ENCODE measurements at places on chromosomes 13 and 19.

DNA sequence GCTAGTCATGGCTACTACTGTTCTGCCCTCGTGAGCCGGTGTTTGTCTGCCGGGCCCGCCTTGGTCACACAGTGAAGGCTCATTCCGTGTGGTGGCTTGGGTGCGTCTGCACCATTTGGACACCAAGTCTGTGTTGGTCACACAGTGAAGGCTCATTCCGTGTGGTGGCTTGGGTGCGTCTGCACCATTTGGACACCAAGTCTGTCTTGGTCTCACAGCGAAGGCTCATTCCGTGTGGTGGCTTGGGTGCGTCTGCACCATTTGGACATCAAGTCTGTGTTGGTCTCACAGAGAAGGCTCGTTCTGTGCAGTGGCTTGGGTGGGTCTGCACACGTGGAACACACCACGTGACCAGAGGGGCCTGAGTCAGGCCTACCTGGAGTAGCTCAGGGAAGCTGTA lies 29.0 kb upstream of the DCUN1D2 start:
- DNase-seq = no peak

DNA sequence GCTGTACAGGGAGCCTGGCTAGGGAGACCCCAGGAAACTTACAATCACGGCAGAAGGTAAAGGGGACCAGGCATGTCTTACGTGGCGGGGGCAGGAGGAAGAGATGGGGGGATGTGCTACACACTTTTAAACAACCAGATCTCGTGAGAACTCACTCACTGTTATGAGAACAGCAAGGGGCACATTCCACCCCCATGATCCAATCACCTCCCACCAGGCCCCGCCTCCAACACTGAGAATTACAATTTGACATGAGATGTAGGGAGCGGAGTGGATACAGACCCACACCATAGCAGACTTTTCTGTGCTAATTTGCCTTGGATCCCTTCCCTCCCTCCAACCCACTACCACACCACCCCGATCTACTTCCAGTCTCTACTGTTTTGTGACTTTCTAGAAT lies 106.7 kb upstream of the PEG3 start:
- no peak for DNase-seq

DNA sequence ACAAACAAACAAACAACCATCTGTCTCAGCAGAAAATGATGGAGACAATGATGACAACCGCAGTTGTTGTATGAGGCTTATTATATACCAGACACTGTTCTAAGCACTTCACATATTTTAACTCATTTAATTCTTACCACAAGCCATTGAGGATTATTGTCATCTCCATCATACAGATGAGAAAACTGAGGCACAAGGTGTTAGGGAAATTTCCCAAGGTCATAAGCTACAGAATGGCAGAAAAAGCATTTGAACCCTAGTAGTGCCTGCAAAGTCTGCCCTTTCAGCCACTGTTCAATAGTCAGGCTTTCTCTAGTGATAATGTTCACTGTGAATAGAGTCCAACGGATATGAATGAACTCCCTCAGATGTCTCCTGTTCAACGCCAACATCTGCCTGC lies 60.1 kb downstream of the GPALPP1 start:
- no peak for DNase-seq

DNA sequence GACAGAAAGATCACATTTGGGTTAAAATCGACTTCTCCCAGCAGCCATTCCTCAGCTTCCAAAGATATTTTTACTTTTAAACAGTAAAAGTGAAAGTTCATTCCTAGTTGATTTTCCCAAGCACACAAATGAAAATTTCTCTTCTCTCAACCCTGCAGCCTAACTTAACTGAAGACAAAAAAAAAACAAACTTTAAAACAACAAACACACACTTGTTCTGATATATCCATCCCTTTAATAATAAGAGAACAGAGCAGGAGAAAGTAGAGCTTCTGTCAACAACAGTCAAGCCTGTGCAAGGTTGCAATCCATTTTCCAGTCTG lies 72.9 kb downstream of the STK24 start:
- DNase-seq = no peak

GRCh38 chr13:31385540-31385939 lies 185.8 kb downstream of the B3GLCT start:
- DNase-seq = no peak

GRCh38 chr19:1956868-1957492 lies 16.0 kb downstream of the CSNK1G2 start:
- no peak for DNase-seq

- DNase-seq = no peak
These were observed 10.1 kb downstream of the RGCC start for GRCh38 chr13:41467425-41467945.

DNA sequence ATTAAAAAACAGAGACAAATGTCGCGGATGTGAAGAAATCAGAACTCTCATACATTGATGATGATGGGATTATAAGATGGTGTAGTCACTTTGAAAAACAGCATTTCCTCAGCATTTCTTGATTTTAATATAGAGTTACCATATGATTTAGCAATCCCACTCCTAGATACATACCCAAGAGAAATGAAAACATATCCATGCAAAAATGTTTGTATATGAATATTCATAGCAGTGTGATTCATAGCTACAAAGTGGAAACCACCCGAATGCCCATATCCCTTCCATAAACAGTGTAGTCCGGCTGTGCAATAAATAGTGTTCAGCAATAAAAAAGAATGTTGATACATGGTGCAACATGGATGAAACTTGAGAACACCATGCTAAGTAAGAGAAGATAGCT lies 44.6 kb downstream of the DPY19L3 start:
- DNase-seq = peak; percentile 2

- DNase-seq = peak; percentile 10
These were observed 753 bp downstream of the ZNF235 start for GRCh38 chr19:44303976-44304568.

- DNase-seq = no peak
These were observed 21.8 kb downstream of the TINCR start for GRCh38 chr19:5545984-5546383.

DNA sequence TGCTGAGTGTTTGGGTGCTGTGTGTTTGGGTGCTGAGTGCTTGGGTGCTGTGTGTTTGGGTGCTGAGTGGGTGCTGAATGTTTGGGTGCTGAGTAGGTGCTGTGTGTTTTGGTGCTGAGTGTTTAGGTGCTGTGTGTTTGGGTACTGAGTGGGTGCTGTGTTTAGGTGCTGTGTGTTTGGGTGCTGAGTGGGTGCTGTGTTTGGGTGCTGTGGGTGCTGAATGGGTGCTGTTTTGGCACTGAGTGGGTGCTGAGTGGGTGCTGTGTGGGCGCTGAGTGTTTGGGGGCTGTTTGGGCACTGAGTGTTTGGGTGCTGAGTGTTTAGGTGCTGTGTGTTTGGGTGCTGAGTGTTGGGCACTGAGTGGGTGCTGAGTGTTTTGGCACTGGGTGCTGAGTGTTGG lies 48.5 kb upstream of the F7 start:
- DNase-seq = no peak

GRCh38 chr13:73194310-73194709 lies 135.5 kb downstream of the KLF5 start:
- DNase-seq = no peak

- no peak for DNase-seq
These were observed 43.6 kb upstream of the SACS start for GRCh38 chr13:23477101-23477500.

DNA sequence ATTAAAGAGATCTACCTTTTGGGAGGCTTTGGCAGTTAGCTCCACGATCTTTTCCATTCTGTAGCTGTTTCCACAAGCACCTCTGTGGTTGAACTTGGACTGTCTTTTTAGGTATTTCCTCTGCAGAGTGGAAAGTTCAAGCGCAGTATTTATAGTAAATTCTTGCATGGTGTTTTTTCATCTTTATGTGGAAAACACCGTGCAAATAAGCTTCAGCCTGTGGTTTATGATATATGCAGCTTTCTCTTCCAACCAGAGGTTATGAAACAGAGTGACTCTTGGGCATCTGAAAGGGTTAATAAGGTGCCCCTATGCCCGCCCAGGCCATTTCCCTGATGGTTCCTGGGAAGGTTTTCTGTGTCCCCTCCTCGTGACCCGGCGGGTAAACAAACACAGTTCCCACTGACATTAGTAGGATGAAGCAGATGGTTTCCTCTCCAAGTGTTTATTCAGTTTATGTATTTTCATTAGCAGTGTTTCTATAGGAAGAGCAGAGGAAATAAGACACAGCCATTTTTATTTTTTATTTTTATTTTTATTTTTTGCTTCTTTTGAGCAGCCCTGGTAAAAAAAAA lies 39.7 kb upstream of the RNF113B start:
- no peak for DNase-seq

Data from suppressor macrophage treated with lipopolysaccharide for 1 hour (primary cell).